ENCODE measurements at places on chromosomes 2 and 18.

- no peak for DNase-seq
These were observed 184.2 kb downstream of the KCNJ3 start for GRCh38 chr2:154882725-154883124.

- peak; percentile 11 for DNase-seq
These were observed 150.0 kb upstream of the ALKAL2 start for GRCh38 chr2:437756-438393.

DNA sequence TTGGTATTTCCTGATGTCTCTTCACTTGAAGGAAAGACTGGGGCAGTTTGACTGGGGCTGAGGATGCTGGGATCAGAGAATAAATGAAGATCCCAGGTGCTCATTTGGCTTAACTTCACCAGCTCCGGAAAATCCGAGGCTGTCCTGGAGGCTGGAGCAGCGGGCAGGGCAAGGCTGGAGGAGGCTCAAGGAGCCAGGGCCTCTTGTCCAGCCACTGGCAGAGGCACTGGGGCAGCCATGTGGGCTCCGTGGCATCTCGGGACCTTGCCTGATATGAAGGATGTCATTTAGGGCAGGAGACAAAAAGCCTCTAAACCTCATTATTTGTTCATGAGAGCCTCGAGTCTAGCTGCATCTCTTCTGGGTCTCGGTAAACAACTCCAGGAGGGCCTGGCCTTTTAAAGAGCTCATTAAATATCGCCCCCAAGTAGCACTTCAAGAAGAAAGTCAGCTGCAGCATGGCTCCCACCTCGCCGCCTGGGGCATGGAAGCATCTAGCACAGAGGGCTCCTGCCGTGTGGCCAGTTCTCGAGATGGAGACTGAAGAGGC, 13.5 kb upstream of the GPR55 start:
- no peak for DNase-seq

- DNase-seq = no peak
These were observed 41.6 kb downstream of the DDX1 start for GRCh38 chr2:15633043-15633970.

- DNase-seq = no peak
These were observed 119.4 kb downstream of the PARD3B start for GRCh38 chr2:204664708-204665121.

DNA sequence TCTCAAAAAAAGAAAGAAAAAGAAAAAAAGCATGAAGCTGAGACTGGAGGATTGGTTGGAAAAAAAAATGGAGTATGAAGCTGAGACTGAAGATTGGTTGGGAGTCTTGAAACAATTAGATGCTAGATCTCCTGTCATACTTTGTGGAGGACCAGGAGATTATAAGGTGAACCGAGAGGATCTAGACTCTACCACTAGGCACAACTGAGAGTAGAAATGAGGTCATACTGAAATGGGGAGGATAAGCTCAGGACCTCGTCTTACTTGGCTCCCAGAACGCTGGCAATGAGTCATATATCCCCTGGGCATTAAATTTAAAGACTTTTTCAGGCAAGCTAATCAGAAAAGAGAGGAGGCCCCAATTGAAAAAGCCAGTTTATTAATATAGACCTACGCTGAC, 3.3 kb upstream of the ORC2 start:
- DNase-seq = no peak

- no peak for DNase-seq
These were observed 858 bp downstream of the KCNS3 start for GRCh38 chr2:17879137-17879912.

DNA sequence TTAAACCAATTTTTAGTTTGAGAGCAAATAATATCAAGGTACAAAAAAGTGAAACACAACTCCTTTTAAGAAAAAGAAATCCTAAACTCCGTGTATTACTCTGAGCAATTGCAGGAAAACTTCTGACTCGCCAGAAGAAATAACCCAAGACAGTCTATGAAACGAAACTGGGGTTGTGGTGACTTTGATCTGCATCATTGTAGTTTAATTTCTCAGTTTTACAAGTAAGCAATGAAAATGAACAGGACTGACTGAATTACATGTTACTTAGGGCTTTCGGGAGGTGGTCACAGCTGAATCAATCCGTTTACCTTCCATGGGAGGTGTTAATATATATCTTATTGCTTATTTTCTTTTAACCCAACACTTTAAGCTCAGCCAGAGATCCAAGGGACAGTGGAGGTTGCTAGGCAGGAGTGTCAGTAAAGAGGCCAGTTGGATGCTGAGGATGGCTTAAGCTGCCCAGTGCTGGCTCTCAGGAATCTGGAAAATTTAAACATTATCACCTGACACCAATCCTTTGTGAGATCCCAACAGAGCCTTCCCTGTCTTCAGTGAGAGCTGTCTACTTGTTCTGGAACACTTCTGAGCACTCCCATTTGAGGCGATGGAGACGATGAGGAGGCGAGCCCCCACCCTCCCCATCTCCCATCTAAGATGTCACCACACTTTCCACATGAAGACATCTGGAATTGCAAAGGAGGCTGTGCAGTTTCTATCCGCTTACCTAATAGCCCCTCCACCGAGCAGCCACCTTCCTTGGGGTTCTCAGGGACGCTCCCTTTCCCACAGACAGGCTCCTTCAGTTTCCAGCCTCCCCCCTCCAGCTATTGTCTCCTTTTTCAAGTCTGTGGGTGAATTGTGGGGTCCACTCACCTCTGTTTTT, 3.6 kb upstream of the RAB31 start:
- no peak for DNase-seq

DNA sequence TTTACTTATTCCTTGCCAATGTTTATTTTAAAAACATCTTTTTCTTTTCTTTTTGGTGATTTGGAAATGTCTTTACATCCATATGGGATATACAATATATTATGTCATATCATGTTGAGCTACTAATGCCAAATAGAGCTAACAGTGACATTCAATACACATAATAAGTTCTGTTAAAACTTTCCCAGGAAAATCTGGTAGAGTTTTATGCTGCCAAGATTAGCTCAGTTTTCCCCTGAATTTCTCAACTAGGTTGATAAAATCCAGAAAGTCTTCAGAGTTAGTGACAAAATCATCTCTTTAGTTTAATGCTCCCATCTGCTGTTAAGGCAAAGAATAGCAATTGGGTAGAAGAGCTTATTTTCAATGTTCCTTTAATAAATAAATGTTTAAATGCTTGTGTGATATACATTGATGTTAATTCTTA, 9.9 kb downstream of the COL3A1 start:
- no peak for DNase-seq

GRCh38 chr18:61749031-61749430, 143.8 kb downstream of the RNF152 start:
- no peak for DNase-seq

GRCh38 chr18:25287106-25287505, 64.9 kb downstream of the ZNF521 start:
- no peak for DNase-seq

DNA sequence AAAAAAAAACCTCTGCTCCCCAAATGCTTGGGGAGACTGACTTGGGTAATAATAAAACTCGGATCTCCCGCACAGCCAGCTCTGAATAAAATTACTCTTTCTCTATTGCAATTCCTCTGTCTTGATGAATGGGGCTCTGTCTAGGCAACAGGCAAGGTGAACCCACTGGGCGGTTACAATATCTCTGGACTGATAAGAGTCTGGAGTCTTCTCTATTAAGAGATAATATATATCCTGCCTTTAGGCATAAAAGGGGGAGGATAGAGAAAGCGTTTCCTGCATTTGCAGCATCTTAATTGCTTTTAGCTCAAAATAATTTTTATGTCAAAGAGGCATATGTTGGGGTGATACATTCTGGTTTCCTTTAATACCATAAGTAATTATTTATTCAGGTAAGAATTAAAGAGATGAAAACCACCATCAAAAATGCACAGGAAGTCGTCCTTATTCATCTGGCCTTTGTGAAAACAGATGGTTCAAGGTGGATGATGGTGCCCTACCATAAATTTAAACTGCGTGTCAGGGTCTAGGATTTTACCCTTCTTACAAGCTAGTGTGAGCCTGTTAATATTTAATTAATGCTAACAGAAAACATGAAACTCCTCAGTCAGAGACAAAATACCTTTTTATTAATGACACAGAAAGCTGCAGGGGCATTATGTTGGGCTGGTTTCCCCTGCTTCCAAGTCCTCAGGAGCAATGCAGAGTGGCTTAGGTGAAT, 736.8 kb downstream of the SOCS6 start:
- no peak for DNase-seq

DNA sequence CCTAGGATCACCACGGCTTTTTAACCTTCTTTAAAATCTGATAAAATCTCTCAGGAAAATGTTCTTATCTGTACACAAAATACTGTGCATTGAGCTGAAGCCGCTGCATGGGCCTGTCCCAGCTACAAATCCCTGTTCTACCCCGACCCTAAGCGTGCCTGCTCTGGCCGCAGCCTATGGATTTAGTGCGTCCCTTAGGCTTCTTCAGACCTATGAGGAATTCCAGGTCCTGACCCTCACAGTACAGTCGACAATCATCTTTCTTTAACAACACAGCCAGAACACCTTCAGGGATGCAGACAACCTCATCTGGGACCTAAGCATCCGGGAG, 477 bp upstream of the WDCP start:
- no peak for DNase-seq

DNA sequence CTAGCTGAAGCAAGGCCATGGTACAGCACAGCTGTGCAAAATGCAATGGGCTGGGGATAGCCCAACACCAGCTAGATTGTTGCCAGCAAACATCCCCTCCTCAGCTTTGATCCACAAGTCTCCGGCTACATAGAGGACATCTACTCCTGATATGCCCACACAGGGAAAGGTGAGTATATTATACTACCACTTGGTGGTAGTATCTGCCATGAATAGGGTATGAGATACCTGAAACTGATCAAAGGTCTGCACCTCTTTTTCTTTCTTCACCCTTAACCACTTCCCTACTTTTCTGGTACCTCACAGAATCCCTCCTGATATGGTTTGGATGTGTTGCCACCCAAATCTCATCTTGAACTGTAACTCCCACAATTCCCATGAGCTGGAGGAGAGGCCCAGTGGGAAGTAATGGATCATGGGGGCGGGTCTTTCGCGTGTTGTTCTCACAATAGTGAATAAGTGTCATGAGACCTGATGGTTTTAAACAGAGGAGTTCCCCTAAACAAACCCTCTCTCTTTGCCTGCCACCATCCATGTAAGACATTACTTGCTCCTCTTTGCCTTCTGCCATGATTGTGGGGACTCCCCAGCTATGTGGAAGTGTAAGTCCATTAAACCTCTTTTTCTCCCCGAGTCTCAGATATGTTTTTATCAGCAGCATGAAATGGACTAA, 279.6 kb downstream of the TXNL1 start:
- DNase-seq = no peak

DNA sequence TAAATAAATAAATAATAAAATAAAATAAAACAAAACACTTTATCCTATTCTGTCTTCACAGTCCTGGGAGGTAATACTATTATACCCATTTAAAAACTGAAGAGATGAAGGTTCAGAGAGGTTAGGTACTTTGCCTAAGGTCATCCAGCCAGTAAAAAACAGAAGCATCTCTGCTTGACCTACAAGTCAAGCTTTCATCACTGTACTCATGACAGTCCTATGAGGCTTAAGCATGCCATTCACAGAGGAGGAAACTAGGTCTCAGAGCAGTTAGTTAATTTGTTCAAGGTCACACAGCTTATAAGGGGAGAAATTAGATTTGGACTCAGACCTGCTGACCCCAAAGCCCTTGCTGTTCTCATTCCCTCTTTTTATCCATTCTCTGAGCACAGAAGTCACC, 77.5 kb downstream of the MARCO start:
- DNase-seq = no peak

DNA sequence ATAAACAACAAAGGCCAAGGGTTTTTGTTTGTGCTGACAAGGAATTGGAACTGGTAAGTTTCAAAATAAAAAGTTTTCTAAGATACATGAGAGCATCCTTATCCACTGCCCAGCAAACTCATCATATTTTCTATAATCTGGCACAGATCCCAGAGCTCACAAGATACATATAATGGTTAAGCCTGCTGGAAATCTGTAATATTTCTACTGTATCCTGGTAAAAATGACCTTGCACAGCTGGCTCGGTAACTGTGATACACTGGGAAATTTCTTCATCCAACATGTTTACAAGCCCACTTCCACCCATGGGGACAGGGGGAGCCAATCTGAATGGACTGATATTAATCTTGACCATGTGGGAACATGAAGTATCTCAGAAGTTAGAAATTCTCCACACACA, 425.4 kb upstream of the MMADHC start:
- no peak for DNase-seq

GRCh38 chr2:133586978-133587377, 18.7 kb upstream of the NCKAP5 start:
- DNase-seq = no peak

DNA sequence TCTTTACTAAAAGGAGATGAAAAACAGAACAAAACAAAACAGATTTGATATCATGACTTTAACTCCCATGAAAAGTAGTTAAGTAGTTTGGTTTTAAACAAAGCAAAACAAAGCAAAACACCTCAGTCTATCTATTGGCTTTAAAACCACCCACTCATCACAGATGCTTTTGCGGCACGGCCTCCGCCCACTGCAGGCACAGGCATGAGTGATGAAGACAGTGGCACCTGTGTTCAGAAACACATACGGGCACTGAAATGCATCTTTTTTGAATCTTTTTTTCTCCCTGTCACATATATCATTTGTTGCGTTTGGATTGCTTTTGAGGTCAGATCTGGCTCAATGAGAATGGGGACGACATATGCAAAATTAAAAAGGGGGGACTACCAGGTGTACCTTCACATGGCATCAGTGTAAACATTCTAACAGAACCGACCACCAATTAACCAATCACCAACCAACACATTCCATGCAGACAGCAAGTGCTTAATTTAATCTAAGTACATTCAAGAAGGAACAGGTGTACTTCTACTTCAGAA, 147.4 kb upstream of the REV1 start:
- DNase-seq = no peak

DNA sequence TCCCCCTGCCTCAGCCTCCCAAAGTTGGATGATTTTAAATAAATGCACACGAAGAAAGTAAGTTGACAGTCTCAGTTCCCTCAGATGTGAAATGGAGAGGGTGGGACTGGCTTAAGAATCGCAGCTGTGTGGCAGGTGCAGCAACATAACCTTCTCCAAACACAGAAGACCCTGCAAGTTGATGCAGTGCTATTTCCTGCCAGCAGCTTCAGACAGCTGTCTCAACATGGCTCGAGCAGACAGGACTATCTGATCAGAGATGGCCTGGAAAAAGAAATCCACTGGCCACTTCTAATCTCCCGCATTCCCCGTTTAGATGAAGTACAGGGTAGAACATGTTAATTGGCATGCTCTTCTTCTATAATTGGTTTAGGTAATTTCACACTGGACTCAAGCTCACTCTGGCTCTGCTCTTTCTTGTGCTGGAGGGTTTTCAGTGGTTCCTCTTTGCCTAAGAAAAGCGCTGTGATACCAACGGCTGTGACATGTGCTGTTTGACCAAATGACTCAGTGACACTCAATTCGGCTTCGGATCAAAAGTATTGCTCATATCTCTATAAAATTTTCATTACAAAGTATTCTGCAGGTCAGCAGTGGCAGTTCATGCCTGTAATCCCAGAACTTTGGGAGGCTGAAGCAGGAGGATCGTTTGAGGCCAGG, 40.2 kb downstream of the MYOM1 start:
- no peak for DNase-seq

- DNase-seq = no peak
These were observed 106.1 kb upstream of the PPP1CB start for GRCh38 chr2:28645553-28645952.

GRCh38 chr18:45863469-45863868, 38.0 kb downstream of the SIGLEC15 start:
- DNase-seq = no peak

All from stimulated activated CD4-positive, alpha-beta T cell treated with anti-CD3 and anti-CD28 coated beads, Interleukin-15, amount 100 ng/mL, for 1 hour (primary cell).